ENCODE measurements at places on chromosomes 3 and 15. TPM values are rescaled to one million over a fixed set of nuclear protein-coding genes. Genes with fewer than 3 reads are reported as not detected.

AP3S2 gene
- 12.4 TPM for total RNA-seq

SUCNR1 gene
- not detected for total RNA-seq

TMEM212 gene
- not detected for total RNA-seq

SV2B gene
- 0.20 TPM for total RNA-seq

FAM3D gene
- not detected for total RNA-seq

LRIG1 gene
- 28.2 TPM for total RNA-seq

CCRL2 gene
- total RNA-seq, result 0.72 TPM

HRG gene
- total RNA-seq, result not detected

LYZL4 gene
- total RNA-seq, result not detected

GRM2 gene
- total RNA-seq, result 0.54 TPM

NPAP1 gene
- not detected for total RNA-seq

C2CD4A gene
- total RNA-seq, result 0.20 TPM

ARL6IP5 gene
- 73.5 TPM for total RNA-seq

MELTF gene
- 7.3 TPM for total RNA-seq

CSPG5 gene
- 0.16 TPM for total RNA-seq

PARL gene
- 94.2 TPM for total RNA-seq

SENP8 gene
- 0.36 TPM for total RNA-seq

PP2D1 gene
- not detected for total RNA-seq

SEMA5B gene
- not detected for total RNA-seq

ABI3BP gene
- 0.32 TPM for total RNA-seq

ZBED2 gene
- 306 TPM for total RNA-seq

IDH3A gene
- total RNA-seq, result 138 TPM

SHF gene
- 22.3 TPM for total RNA-seq

VIPR1 gene
- total RNA-seq, result 7.0 TPM

CDCP1 gene
- total RNA-seq, result 1.5 TPM

PLA2G4D gene
- not detected for total RNA-seq

CCR2 gene
- not detected for total RNA-seq

RPS17 gene
- 3,116 TPM for total RNA-seq

KLHL40 gene
- not detected for total RNA-seq

MAP6D1 gene
- total RNA-seq, result 1.4 TPM

COPS2 gene
- total RNA-seq, result 103 TPM

Data from activated naive CD4-positive, alpha-beta T cell treated with anti-CD3 and anti-CD28 coated beads, Interleukin-2, amount 50 U/mL, for 72 hours (primary cell).